ENCODE measurements at places on chromosomes 1 and 21. TPM values are rescaled to one million over a fixed set of nuclear protein-coding genes. Genes with fewer than 3 reads are reported as not detected.

NT5C1A gene
- not detected for total RNA-seq

PIK3CD gene
- total RNA-seq = 2.1 TPM

IGSF3 gene
- total RNA-seq = 4.0 TPM

SLC30A2 gene
- not detected for total RNA-seq

RNPEP gene
- total RNA-seq = 74.1 TPM

PLCH2 gene
- total RNA-seq = 0.13 TPM

DNA sequence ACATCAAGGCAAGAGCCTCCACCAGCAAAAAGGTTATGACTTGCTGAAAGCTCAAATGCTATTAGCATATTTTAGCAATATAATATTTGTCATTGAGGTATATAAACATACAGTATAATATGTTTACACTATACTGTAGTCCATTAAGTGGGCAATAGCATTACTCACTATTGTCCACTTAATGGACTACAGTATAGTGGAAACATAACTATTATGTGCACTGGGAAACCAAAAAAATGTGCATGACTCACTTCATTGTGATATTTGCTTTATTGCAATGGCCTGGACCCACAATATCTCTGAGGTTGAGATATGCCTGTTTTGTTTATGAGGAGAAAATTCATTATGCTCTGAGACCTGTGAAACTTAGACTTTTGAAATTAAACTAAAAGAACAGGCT is 300.0 kb downstream of the BARHL2 start:
- peaks cover 2% of the 10 kb centered on the region for H3K4me1 ChIP-seq
- no peak overlapping the region for H3K4me3 ChIP-seq
- no peaks in the 10 kb centered on the region for H3K36me3 ChIP-seq
- no peaks in the 10 kb centered on the region for H3K27me3 ChIP-seq
- no peak overlapping the region for H3K27ac ChIP-seq

- no peaks in the 10 kb centered on the region for H3K4me1 ChIP-seq
- no peak for DNase-seq
- no peak overlapping the region for H3K4me3 ChIP-seq
- no peak overlapping the region for H3K27ac ChIP-seq
- peaks cover 5% of the 10 kb centered on the region for H3K27me3 ChIP-seq
- H3K36me3 ChIP-seq = no peaks in the 10 kb centered on the region
Observed at GRCh38 chr1:157450106-157450505, 102.2 kb downstream of the FCRL5 start.

- no peak overlapping the region for H3K27ac ChIP-seq
- H3K27me3 ChIP-seq = no peaks in the 10 kb centered on the region
- no peak overlapping the region for H3K4me3 ChIP-seq
- H3K36me3 ChIP-seq = no peaks in the 10 kb centered on the region
- H3K4me1 ChIP-seq = no peaks in the 10 kb centered on the region
Observed at GRCh38 chr1:219959540-219960203, 31.3 kb upstream of the SLC30A10 start.

All from A673 (cell line).